ENCODE measurements at places on chromosomes 12 and 14.
A peak's percentile ranks its signal among the peaks of the same experiment; 100 is the strongest.

- no peak for DNase-seq
These were observed 116.4 kb downstream of the LRIG3 start for GRCh38 chr12:58803908-58804307.

GRCh38 chr12:43115441-43116160 lies 436.4 kb downstream of the ADAMTS20 start:
- DNase-seq, result no peak

GRCh38 chr14:95418858-95419257 lies 97.6 kb downstream of the SYNE3 start:
- no peak for DNase-seq

GRCh38 chr14:30445011-30445793 lies 113.8 kb upstream of the G2E3 start:
- DNase-seq, result no peak

GRCh38 chr12:8033153-8034044 lies 883 bp downstream of the FOXJ2 start:
- peak; percentile 31 for DNase-seq

DNA sequence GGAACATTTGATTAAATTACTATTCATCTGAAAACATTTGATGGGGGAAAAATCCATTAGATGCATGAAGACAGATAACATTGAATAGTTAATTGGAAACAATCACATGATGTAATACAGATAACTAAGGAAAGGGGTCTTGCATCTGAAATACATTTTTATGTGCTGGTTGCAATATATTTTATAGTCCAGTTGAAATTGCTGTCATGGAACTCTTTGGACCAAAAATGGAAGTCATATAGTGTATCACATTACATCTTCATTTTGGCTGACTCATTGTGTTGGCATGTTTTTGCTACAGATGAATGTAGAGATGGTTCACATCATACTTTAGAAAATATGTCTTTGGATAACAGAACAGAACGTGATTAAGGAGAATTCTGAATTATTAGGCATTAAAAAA lies 43.0 kb upstream of the GNPNAT1 start:
- no peak for DNase-seq

GRCh38 chr14:103533999-103534575 lies 5.1 kb downstream of the TRMT61A start:
- no peak for DNase-seq

DNA sequence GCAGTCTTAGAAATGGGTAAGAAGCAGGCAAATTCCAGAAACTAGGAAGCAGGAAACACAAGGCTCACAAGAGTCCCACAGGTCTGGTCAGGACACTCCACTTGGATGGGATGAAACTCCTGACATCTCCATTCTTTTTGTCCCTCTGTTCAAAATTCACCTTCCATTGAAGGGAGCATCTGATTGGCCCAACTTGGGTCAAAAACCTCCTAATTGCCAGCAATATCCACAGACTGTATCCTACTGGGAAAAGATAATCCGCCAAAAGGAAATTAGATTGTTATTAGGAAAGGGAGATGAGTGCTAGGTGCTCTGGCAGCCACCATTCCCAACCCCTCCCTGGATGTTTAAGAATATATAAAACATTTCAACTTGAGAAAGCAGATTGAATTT lies 256.9 kb downstream of the ZFP36L1 start:
- DNase-seq, result no peak

DNA sequence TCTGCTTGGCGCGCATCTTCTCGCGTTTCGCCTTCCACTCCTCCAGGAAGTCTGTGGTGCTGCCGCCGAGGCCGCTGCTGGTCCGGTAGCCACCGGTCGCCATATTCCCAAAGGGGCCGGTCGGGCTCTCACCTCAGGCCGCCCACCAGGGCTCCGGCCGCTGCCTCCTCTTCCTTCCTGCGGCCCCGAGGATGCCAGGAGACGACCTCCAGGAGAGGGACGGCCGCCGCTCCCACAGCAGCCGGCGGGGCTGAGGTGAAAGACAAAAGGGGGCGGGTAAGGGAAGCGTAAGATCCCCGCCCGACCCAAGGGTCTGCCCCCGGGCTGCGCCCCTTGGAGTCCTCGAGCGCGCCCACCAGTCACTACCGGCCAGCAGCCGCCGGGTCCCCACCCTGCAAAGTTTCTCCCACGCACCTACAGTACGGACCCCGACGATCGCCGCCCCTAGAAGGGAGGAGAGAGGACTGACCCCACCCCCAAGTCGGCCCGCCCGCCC lies 574 bp downstream of the PAWR start:
- no peak for DNase-seq

DNA sequence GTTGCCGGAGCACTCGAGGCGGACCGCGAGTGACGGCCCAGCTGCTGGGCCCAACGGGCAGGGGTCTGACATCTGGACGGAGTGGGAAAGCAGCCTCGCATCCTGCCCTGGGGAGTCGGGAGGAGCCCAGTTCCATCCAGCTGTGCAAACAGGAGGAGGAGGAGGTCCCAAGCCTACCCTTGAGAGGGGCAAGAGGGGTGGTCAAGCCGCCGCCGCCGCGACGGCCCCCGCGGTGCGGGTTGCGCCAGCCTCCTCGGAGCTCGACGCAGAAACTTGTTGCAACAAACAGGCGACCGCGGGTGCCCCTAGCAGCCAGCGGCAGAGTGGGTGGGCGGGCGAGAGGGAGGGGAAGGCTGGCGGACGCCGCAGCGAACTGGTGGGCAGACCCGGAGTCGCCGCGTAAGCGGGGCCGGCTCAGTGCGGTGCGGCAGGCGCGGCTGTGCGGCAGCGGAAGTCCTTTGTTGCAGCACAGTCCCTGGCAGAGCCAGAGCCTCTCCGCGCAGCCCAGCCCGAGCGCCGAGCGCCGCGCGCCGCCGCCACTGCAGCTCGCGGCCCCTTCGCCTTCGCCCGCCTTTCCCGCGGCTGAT lies at the start of gene ZBTB1:
TSS of gene ZBTB1 (plus strand) at position 461 of the 587 bp plus-strand sequence. CDS start 16,735 bp downstream, outside the sequence.
- peak; percentile 73 for DNase-seq

GRCh38 chr12:87157791-87158190 lies 871.4 kb downstream of the C12orf50 start:
- DNase-seq, result no peak

- DNase-seq, result no peak
These were observed 135.8 kb downstream of the SSPN start for GRCh38 chr12:26331136-26331535.

GRCh38 chr14:99198746-99199502 lies 73.1 kb downstream of the BCL11B start:
- no peak for DNase-seq

DNA sequence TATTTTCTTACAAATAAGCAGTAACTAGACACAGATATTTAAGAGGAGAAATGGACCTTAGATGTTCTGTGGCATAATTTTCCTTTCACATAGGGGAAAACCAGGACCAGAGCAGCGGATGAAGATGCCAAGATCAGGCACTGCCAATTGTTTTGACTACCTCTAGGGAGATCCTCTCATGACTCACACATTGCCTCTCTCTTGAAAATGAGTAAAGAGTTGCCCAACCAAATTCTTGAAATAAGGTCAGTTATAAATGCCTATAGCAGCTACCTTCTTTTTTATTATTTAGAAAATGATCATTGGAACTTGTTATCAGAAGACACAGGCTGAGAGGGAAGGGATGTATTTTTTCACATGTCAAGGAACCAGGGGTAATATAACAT lies 263.4 kb upstream of the PLEKHG7 start:
- no peak for DNase-seq

DNA sequence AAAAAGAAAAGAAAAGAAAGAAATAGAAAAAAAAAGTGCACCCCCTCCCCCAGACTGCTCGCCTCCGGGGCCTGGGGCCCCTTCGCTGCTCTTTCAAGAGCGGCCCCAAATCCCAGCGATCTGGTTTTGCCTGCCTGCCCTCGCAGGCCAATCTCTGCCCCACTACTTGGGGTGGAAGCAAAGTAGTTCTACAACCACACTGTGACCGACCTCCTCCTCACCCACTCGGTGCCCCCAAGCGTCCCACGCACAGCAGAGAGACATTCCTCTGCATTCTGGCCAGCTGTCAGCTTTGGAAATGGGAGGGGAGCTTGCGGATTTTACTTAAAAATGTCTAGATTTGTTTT lies 2.4 kb upstream of the TBX3 start:
- DNase-seq, result no peak

DNA sequence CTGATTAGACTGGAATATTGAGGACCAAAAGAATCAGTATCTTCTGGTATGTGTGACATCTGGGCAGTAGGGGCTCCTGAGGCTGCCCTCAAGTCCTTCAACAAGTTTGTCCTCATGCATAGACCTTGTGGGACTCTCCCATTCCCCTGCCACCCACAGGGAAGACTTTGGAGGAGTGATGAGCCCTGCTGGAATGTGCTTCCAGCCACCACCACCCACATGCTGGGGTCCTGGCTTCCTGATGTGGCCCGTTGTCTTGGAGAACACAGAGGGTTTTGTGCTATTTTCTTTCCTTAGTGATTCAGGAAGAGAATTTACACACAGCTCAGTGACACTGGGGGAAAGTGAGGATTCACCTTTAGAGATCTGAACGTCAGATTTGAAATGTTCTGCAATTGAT lies 29.2 kb upstream of the SEL1L start:
- no peak for DNase-seq

GRCh38 chr14:99931308-99931707 lies 133.9 kb upstream of the EVL start:
- DNase-seq, result no peak

DNA sequence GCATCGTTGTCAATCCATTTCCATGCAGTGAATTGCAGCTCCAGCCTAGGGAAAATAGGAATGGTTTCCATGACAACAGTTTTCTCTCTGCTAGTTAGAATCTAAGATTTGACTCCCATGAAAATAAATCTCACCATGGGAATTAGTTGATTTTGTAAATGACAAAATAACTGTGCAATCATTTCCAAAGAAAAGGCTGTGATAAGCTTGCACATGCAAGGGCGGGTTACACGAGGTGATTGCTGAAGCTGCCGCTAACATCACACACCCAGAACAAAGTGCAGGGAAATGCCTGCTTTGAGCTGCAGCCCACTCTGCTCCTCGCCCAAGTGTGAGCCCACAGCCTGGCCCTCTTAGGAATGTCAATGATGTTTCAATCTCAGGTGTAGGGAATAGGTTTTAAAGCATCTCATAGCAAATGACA lies 53.8 kb downstream of the TRIM9 start:
- no peak for DNase-seq

DNA sequence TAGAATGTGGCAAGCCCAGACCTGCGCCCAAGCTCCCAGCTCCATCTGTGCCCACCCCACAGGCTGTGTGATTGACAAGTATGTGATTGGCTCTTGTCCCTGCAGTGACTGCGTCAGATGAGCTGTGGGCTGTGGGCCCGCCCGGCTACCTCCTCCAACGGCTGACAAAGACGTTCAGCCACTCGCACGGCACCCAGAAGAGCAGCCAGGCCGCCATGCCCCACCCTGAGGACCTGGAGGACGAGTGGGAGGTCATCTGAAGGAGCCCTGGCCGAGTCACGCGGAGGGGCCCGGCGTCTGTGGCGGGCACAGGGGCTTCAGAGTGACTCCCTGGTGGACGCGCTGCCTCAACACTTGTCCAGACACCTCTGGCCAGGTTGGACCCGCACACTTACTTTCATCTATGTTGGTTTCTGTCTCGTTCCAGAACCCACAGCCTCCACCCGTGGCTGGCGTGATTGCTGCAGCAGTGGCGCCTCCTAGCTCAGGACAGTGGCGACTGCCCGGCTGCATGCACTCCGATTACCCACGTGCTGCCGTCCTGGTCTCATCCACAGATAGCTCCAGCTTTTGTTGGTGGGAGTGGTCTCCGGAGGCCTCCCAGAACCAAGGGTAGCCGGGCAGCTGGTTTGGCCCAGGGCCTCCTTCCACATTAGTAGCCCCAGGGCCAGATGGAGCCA lies 11.4 kb downstream of the ANKRD9 start:
- DNase-seq, result no peak

DNA sequence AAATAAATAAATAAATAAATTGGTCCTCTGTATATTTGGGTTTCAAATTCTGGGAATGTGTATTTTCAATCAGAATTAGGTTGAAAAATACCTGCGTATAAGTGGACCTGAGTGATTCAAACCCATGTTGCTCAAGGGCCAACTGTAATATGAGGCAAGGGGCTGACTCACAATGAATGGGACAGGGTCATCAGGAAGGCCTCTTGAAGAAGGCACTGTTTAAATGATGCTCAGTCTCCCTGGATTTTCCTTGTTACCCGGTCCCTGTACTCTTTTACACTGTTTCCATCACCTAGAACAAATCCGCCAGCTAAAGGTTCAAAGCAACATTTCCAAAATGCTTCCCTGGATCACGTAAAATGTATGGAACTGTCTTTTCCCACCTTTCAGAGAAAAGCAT lies 3.8 kb downstream of the PSMB5 start:
- no peak for DNase-seq

DNA sequence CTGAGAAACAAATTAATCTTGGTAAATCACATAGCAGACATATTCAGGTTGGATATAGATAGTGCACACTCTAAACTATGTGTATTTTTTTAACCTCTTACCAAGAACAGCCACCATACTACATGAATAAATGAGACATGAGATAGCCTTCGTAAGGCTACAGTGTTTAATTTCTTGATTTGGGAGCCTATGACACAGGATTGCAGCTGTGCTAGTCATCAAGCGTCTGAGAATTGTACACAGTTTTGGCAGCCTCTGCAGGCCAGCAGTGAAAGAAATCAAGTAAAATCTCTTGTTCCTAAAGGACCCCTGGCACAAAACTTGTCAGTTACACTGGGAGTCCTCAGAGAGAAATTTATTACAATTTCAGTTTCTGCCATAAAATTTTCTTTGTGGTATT lies 236.1 kb downstream of the C12orf50 start:
- DNase-seq, result no peak

- DNase-seq, result no peak
These were observed 261.2 kb downstream of the EGLN3 start for GRCh38 chr14:33689680-33690079.

DNA sequence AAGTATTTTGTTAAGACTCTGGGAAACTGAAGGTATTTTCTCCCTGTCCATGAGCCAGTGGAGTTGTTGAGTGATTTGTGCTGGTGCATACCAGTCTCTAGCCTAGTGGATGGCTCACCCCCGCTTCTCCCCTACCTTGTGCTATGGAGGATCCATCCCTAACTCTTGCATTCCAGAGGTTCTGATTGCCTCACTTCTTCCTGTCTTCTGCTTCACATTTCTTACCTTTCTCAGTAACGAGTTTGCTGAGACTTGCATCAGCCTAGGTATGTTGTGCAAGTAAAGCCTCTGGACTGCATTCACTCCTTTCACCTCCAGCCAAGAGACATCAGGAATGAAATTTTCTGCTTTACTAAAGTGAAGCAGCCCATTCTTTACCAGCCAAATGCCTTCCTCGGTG lies 391.6 kb downstream of the ZFP36L1 start:
- no peak for DNase-seq

DNA sequence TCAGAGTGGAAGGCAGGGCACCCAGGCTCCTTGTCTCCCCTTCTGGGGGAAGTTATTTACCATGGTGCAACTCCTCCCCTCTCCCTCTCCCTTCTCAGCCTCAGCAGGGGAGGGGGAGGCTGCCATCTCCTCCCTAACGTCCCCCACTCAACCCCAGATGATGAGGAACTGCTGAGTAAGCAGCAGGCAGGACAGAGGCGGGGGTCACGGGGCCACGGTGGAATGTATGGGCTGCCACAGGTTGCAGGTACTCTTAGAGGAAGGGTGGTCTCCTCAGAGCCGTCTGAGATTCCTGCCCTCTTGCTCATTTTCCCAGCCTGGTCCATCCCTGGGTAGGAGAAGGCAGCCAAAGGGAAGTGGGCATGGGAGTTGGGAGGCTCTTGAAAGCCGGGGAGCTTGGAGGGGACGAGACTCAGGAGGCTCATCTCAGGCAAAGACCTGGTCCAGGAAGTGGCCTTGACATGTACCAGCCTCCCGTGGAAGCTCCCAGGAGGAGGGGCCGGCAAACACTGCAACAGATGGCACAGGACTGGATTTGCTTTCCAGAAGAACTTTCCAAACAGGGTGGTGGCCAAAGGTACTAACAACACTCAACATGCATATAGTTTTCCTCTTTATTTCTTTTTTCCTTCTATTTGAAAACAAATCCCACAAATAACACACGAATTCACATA lies 19.0 kb downstream of the RIN3 start:
- no peak for DNase-seq
